ENCODE measurements at places on chromosomes 3 and 15. TPM values are rescaled to one million over a fixed set of nuclear protein-coding genes. Genes with fewer than 3 reads are reported as not detected.

The LTK gene
- total RNA-seq = not detected

DNA sequence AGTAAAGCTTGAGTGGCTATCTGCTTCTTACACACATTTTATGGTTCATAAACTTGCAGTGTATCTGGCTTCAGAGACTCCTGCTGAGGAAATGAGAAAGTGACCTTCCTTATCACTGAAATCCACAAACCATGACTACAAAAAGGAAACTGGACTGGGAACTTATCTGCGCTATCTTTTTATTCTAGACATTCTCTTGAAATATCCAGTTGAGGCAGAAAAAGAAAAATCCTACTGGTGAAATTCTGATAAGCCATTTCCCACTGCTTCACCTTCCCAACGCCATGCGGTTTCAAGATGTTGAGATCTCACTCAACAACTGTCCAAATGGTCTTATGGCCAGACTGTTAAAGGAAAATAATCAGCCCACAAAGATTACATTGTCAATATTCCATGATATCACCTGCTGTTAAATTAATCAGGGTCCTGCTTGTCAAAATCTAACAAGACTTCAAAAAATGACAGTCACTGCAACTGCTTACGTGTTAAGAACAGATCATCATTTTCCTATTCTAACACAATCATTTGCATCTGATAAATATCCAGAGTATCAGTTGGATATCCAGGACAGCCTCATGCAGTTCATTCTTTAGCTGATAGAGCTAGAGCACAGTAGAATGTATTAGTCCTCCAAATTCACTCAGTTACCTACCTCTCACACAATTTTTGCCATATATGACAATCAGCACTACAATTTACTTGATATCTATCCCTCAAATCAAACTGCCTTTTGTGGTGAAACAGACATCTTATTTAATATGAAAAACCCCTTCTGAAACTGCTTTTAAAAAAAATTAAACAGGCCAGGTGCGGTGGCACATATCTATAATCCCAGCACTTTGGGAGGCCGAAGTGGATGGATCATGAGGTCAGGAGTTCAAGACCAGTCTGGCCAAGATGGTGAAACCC, 538.1 kb downstream of the MAGI1 start:
- no peaks in the 10 kb centered on the region for H3K4me1 ChIP-seq
- no peak for DNase-seq
- H3K27ac ChIP-seq = no peak overlapping the region
- no peaks in the 10 kb centered on the region for H3K27me3 ChIP-seq
- H3K4me3 ChIP-seq = no peak overlapping the region

The LRRC49 gene
- total RNA-seq = 10.3 TPM

DNA sequence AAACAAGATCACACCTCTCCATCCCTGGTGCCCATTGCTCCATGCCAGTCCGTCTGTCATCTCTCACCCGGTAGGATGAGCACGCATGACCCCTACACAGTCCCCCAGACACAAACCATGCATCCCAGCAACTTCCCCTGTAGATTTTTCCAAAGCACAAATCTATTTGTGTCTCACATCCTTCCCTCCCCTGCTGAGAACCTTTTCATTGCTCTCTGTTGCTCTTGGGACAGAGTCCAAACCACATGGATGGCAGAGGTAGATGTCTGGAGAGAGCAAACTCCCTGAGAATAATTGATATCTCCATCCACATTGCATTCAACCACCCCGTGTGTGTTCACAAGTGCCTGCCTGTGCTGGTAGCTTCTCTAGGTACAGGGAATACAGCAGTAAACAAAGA, 29.9 kb upstream of the LRTM1 start:
- no peaks in the 10 kb centered on the region for H3K36me3 ChIP-seq
- peaks cover 45% of the 10 kb centered on the region for H3K4me1 ChIP-seq
- H3K27ac ChIP-seq = no peak overlapping the region
- no peak overlapping the region for H3K4me3 ChIP-seq

DNA sequence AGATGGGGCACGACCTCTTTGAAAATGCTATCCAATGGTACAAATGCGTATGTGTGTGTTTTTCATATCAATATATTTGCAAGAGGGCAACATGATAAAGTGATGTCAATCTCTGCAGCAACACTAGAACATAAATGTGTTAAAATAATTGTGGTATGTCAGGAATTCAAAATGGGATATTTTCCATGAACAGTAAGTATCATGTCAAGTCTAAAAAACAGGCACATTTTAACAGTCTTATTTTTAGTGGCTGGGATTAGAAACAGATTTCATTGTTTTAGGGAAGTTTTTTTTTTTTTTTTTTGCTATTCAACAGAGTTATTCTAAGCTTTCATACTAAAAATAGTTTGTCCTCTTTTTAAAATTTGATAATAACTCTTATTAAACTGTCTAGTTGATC, 209.8 kb downstream of the GAP43 start:
- DNase-seq = peak; percentile 40
- no peaks in the 10 kb centered on the region for H3K27me3 ChIP-seq
- peak overlapping the region; percentile 31 for H3K4me3 ChIP-seq
- peaks cover 18% of the 10 kb centered on the region for H3K4me1 ChIP-seq
- no peaks in the 10 kb centered on the region for H3K36me3 ChIP-seq

The FGD5 gene
- not detected for total RNA-seq

The MINDY2 gene
- total RNA-seq = 28.7 TPM

DNA sequence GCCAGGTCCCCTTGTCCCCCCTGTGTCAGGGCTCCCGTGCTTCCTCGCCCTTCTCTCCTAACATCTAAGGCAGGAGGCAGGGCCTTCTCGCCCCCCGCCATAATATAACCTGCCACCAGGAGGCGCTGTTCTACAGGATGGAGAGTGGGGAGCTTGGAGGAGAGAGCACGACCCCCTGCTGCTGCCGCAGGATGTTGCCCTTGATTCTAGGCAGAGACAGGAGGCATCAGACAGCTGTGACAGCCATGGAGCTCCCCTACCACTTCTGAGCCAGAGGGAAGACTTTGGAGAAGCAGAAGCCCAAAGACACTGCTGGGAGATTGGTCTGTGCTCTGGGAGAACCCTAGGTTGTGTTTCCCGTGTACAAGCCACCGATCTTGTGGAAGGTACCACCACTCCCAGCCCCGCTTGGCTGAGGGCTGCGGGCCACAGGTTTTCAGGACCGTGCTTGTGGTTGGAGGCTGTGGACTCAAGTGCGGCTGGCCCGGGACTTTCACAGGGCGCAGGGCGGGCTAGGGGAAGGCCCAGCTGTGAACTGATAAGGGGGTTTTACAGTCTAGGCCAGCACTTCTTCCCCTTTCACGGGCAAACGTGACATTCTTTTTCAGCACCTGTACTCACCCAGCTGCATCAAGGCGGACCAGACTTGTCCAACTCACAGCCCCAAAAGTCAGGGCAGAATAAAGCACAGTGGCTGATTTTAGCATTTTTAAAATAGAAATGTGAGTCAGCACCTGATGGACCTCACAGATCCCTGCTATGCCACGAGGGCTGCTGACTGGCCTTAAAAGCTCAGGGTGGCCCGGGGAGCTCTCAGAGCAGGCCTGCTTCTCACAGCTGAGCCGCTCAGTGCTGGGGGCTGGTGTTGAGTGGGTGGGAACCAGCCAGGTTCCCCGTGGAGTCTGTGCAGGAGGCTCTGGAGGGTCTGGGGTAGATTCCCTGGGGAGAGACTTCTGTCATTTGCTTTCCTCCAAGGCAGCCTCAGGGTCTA, 2.6 kb upstream of the TIGIT start:
- H3K27ac ChIP-seq = no peak overlapping the region
- no peaks in the 10 kb centered on the region for H3K4me1 ChIP-seq
- H3K27me3 ChIP-seq = no peaks in the 10 kb centered on the region
- no peak overlapping the region for H3K4me3 ChIP-seq
- H3K36me3 ChIP-seq = no peaks in the 10 kb centered on the region

DNA sequence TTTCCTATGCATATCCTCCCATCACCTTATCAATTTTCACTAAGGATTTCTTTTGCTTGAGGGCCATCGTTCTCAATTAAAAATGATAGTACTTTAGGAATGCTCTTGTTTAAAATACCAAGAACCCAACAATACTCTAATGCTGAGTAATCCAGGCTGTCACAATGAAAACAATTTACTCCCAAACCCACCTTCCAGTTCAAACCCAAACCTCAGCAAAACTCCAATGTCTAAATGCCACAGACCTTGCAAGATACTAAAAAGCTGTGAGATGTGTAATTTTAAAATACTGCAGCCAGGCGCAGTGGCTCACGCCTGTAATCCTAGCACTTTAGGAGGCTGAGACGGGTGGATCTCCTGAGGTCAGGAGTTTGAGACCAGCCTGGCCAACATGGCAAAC, 889.8 kb downstream of the ROBO1 start:
- no peaks in the 10 kb centered on the region for H3K36me3 ChIP-seq
- 0 out of 2 replicates have a peak overlapping the region, but pooled peaks have one; percentile 9 for H3K27ac ChIP-seq
- H3K4me1 ChIP-seq = peaks cover 52% of the 10 kb centered on the region

DNA sequence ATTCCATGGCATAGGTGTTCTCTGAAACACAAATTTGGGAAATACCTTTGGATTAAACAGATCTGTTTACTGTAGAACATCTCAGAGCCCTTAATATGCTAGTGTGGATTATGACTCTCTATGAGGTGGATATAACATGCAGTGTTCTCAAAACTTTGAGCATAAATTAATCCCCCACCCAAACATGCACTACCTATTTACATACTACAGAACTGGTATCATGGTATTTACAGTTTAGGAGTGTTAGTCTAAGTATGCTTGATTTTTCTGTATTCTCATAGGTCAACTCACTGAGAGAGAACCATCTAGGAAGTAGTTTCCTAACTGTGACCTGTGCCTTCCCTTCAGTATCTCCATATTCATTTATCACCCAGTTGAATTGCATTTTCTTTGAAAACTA, 30.9 kb upstream of the ZNF609 start:
- peaks cover 15% of the 10 kb centered on the region for H3K36me3 ChIP-seq
- no peak overlapping the region for H3K27ac ChIP-seq
- no peaks in the 10 kb centered on the region for H3K27me3 ChIP-seq
- peaks cover 19% of the 10 kb centered on the region for H3K4me1 ChIP-seq
- no peak for DNase-seq

DNA sequence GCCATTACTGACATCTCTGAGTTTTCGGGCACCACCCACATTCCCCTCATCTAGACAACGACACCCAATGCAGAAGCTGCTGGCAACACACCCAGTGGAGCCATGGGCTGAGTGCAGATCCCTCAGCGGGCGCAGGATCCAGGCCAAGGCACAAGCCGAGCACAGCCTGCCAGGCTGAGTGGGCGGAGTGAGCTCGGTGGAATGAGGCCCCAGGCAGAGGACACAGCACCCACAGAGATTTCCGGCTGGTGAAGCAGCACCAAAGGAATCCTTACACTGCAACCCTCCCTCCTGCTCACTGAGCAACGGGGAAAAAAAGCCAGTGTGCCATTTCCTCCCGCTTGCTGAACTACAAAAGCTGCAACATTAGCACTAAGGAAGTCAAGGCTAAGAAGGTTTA, 34.3 kb downstream of the ZMAT3 start:
- H3K27me3 ChIP-seq = no peaks in the 10 kb centered on the region
- H3K4me1 ChIP-seq = peaks cover 53% of the 10 kb centered on the region
- peak overlapping the region; percentile 87 for H3K27ac ChIP-seq
- peak overlapping the region; percentile 58 for H3K4me3 ChIP-seq
- DNase-seq = peak; percentile 99
- no peaks in the 10 kb centered on the region for H3K36me3 ChIP-seq

The AHSG gene
- total RNA-seq = not detected

DNA sequence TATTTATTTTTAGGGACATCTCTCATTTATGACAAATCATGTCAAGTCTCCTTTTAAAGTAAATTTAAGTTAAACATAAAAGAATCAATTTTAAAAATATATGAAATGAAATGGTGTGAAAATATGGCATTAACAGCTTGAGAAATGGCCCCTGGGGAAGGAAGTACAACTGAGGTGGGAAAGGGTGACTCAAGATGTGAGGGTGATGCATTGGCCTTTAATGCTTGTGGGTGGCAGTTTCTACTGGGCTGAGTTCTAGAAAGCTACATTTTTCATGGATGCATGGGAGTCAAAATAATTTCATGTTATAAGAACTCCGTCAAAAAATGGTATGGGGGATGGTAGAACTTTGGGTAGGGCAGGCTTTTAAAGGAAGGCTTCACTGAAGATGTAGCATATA, 708.8 kb upstream of the CFAP20DC start:
- H3K27ac ChIP-seq = no peak overlapping the region
- no peak overlapping the region for H3K4me3 ChIP-seq
- no peaks in the 10 kb centered on the region for H3K36me3 ChIP-seq
- H3K4me1 ChIP-seq = peaks cover 27% of the 10 kb centered on the region
- no peaks in the 10 kb centered on the region for H3K27me3 ChIP-seq

DNA sequence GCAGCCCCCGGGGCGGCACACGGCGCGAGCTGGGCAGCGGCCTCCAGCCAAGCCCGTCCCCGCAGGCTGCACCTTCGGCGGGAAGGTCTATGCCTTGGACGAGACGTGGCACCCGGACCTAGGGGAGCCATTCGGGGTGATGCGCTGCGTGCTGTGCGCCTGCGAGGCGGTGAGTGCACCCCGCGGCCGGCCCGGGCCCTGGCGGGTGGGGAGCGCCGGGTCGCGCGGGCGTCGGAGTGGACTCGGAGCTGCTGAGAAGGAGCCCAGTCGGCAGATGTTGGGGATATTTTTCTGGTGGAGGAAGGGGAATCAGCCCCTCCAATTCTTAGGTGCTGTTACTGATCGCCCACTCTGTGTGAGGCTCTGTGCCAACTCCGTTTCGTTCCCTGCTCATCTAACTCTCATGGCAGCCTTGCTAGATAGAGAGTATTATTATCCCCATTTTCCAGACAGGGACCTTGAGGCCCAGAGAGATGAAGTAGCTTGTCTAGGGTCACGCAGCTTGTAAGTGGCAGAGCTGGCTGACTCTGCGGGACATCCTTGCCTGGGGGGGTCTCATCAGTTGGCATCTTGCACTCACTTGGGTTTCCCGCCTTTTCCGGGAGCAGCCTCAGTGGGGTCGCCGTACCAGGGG, 890 bp downstream of the CHRD start:
- DNase-seq = peak; percentile 33
- no peaks in the 10 kb centered on the region for H3K36me3 ChIP-seq
- H3K4me3 ChIP-seq = peak overlapping the region; percentile 69
- peaks cover 33% of the 10 kb centered on the region for H3K27me3 ChIP-seq

The FAM107A gene
- 0.22 TPM for total RNA-seq

Data from GM23248 (cell line).